ENCODE measurements at places on chromosomes 4 and X.

- peak; percentile 12 for DNase-seq
Measured at GRCh38 chr4:20044502-20044911, 207.2 kb upstream of the SLIT2 start.

GRCh38 chr4:151099976-151100417, 569 bp downstream of the RPS3A start:
- no peak for DNase-seq

GRCh38 chr4:105119356-105119755, 27.3 kb upstream of the TET2 start:
- no peak for DNase-seq

DNA sequence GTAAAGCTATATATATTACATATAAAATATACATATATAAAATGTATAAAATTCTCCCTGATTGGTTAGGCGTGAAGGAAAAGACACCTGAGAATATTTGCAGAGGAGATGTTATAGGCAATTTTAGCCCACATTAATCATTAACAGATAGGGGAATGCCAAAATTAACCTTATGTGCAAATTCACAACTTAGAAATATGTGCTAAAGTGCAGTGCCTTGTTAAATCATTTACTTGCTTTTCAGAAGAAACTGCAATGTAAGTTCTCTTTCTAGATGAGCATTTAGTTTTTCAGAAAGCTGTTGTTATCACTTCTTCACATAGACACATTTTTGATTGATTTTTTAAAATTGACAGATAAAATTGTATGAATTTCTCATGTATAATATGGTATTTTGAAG, 5.6 kb downstream of the TASL start:
- DNase-seq: no peak

DNA sequence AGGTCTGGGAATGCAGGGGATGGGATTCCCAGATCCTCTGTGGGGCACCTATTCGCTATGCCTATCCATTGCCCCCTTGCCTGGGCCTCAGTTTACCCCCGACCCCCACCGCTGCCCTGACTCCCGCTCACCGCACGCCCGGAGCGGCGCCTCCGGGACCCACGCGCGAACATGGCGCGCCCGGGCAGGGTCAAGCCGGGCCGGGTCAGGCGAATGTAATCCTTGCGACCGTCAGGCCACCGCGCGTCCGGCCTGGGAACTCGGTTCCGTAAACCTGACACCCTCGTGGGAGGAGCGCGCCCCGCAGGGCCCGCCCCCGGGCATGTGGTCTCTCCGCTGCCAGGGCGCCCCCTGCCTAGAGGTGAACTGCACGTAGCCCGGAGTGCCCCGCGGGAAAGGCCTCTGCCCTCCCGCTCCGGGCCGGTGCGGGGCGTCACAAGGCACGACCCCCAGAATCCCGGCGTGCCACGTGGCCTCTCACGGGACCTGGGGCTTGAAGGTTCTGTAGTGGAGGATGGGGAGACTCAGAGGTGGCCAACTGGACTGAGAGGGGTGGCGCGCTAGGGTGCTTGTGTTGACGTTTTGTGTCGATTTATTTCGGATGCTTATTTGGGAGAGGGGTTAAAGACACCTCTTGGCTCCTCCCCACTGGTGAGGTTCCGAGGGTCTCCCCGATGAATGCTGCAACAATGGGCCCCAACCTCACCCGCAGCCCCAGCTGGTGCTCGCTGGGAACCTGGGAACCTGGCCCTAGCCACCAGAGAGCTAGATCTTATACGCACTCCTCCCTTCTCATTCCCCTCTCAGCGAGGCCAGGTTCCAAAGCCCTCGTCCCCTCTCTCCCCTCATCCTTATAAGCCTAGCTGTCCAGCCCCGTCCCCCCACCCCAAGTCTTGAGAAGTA, at the start of gene PRICKLE3:
PRICKLE3 (minus strand) TSS at position 249 of the 903 bp plus-strand sequence; CDS start at position 173, 76 bp downstream.
- peak; percentile 70 for DNase-seq

DNA sequence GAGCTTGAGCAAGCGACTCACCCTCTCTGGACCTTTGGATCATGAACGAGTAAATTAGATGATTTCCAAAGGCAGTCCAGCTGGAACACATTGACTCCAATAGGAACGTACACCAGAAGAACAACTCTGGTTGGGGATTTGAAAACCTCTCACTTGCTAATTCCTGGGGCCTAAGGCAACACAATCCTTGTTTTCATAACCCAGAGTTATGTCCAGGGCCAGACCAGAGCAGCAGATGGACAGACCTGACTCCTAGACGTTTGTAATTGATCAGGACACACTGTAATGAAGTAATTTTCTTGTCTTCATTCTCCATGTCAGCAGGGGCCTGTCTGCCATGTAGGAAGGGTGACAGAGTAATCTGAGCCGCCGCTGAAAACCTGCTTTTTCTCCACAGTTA, 283.9 kb downstream of the IDS start:
- no peak for DNase-seq

GRCh38 chrX:110087485-110088356, 84.8 kb downstream of the TMEM164 start:
- peak; percentile 55 for DNase-seq

GRCh38 chrX:119374736-119375135, 24.4 kb upstream of the SLC25A43 start:
- peak; percentile 59 for DNase-seq

GRCh38 chrX:81082649-81083048, 119.1 kb downstream of the HMGN5 start:
- no peak for DNase-seq

GRCh38 chrX:121755541-121755940, 708.1 kb downstream of the GLUD2 start:
- DNase-seq: no peak

- peak; percentile 60 for DNase-seq
Measured at GRCh38 chrX:39820938-39821708, 276.6 kb downstream of the BCOR start.

DNA sequence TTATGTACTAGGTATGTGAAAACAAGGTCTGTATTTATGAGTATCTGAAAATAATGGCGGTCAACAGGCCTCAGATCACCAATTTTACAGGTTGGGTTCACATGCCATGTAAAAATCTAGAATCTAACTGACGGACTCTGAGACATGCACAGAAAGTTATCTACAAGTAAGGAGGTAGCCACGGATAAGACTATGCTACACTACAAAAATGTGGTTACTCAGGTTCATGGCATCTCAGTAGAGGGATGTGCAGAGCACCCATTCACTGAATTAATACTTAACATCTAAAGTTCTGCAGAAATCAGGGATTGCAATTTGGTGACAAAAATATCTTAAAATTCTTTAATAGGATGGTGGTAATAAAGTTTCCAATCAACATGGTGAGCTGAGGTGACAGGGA, 155.9 kb downstream of the APBB2 start:
- no peak for DNase-seq

DNA sequence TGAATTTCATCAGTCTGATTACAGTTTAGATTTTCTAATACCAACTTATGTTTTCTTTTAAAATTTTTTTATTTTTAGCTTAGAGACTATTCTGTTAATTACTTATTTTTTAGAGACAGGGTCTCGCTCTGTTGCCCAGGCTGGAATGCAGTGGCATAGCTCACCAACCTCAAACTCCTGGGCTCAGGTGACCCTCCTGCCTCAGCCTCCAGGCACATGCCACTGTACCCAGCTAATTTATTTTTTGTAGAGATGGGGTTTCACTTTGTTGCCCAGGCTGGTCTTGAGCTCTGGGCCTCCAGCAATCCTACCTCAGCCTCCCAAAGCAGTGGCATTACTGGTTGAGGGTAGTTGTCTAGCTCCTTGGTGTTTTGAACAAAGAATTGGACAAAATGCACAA, 102.0 kb downstream of the KLHL8 start:
- DNase-seq: no peak

- no peak for DNase-seq
Measured at GRCh38 chr4:175705407-175705806, 106.7 kb downstream of the GPM6A start.

- DNase-seq: peak; percentile 25
Measured at GRCh38 chr4:41256131-41256739, 493 bp upstream of the UCHL1 start.

Measured in GM03348 (cell line).